GM12864 (cell line): ENCODE measurements at places on chromosomes 3 and 15.

DNA sequence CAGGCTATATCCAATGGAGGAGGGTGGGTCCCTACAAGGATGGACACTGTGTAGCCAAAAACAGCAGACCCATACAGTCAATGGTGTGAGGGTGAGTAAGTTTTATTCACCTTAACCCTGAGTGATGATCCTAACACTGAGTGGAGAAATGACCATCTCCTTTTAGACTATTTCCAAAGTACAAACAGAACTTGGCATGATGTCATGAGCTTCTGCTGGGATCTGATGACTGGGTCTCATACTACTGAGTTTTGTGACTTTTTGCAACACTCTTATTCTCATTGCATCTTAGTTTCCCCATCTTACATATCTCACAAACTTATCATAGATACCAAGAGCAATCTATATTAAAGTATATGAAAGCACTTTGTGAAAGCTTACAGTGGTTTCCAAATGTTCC, 330.3 kb upstream of the CFAP20DC start:
- no peak for DNase-seq

- DNase-seq = no peak
Measured at GRCh38 chr3:178494386-178494785, 41.9 kb upstream of the KCNMB2 start.

- DNase-seq = no peak
Measured at GRCh38 chr3:23865595-23866396, 51.0 kb downstream of the NKIRAS1 start.

GRCh38 chr3:178948546-178948945, 123.1 kb downstream of the ZMAT3 start:
- no peak for DNase-seq

DNA sequence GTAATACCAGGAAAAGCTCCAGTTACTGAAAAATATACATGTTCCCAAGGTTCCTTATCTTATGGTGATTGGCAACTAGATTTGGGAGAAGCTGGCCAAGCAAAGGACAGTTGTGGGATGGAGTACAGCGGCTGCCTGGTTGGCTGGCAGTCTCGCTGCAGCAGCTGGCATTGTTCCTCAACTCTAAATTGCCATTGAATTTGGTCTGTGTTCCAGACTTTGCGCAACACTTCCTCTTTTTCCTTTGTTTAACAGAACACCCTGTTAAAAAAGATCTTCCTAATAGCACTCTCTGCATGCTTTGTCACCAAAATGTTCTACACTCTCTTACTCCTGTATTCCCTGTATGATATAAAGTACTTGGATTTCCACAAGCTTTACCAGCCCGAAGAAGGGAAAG, 420.6 kb upstream of the RBMS3 start:
- no peak for DNase-seq

DNA sequence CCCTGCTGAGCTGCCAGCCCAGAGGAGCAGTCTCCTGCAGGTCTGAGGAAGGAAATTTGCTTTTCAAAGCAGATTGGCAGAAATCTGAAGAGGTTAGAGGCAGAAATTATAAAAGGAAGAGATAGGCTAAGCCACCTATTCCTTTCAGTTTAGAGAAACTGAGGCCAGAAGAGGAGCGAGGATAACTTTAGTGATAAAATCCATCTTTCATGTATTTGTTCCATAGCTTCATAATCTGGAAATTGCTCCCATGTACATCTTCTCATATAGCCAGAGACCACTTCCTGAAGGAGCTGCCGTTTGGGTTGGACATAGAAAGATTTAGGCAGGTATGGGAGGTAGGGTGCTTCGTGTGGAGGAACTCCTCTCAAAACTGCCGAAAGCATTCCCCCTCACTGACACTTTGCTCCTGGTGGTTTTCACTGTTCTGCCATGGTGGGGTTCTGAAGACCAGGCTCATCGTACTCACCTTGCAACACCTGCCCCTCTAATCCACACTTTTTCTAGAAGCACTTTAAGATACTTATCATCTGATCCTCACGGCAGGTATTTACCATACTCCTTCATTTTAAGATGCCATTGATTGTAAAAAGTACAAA, 670 bp upstream of the ACAP2 start:
- DNase-seq = no peak
